ENCODE measurements at places on chromosomes 1 and 21.
A peak's percentile ranks its signal among the peaks of the same experiment; 100 is the strongest.

DNA sequence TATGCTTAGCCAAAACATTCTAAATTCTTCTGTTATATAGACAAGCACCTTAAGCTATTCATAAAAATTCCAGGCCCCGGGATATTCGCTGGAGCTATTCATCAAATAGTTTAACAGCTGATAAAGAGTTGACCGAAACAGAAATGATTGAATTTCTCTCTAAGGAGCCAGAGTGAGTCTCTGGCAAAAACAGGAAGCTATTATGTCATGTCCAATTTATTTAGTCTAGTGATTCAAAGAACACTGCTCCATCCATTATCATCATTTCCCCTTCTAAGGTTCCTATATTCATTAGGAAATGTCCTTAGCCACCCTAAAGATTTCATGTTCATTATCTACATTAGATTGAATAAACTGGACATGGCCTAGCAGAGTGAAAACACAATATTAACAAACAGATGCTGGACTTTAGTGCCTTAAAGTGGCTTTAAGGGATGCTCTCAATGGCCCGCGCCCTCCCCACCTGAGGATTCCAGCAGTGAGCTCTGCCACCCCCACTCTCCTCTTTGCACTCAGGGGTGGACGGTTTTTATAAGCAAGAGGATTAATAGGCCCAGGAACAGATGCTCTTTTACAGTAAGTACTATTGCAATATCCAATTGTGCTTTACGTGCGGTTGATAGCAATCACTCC lies 122.1 kb upstream of the RGS1 start:
- no peak for DNase-seq

DNA sequence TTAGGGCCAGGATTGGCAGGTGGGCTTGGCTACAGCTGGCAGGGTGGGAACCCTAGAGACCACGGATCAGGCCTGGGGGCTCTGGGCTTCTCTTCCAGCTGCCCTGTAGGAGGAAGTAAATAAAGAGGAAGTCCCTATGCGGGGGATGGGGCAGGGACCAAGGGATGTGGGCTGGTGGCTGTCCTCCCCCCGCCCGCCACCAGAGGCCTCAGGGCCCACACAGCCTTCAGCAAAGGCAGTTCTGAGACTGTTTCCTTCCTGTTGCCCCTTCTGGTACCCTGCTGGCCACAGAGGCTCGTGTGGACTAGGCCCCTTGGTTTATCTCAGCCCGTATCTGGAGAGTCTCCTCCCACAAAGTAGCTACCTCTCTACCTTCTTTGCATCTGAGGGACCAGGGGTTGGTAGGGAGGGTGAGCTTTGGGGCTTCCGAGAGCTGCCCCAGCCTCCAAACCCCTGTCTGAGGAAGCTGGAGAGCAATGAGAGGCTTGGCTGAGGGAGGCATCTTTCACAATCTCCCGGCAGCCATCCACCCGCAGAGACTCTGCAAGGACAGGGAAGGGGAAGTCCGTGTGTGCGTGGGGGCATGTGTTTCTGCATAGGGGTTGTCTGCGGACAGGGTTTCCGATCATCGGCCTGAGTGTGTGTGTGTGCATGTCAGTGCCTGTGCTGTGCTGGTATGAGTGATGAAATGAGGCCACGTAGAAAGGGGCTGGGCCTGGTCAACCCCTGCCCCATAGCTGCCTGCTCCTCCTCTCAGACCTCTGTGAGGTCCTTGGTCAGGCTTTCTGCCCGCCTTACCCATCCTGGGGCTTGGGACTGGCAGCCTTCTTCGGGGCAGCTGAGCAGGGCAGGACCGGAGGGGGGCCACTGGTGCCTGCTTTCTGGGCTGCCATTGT lies 12.5 kb downstream of the RPS6KA1 start:
- peak; percentile 81 for DNase-seq

GRCh38 chr1:112264553-112264952 lies 131.5 kb upstream of the CTTNBP2NL start:
- DNase-seq = no peak

- no peak for DNase-seq
Measured at GRCh38 chr1:225819346-225820192, 9.6 kb downstream of the EPHX1 start.

DNA sequence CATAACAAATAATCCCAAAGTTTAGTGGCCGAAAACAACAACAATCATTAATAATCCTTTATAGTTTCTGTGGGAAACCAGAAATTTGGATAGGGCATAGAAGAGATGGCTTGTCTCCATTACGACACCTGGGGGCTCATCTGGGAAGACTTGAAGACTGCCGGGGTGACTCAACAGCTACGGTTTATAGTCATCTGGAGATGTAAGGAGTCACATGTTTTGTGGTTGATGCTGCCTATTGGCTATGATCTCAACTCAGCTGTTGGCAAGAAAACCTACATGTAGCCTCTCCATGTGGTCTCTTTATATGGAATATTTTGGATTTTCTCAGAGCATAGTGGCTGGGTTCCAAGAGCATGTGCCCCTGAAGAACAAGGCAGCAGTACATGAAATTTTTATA lies 29.3 kb upstream of the TSPAN2 start:
- DNase-seq = no peak

GRCh38 chr1:202807451-202807925 lies 733 bp downstream of the KDM5B start:
- DNase-seq = peak; percentile 58

DNA sequence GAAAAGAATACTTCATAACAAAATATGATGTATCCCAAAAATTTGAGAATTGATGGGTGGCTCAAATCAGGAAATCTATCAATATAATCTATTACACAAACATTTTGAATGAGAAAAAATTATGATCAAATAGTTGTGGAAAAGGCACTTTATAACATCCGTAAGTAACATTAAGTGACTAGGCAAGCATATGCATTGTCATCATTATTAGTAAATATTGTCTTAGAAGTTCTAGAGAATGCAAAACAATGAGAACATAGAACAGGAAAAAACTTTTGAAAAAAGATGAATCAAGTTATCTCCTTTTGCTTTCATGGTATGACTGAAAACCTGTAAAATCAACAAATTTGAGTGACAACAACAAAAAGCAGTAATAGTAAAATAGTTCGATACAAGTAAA lies 42.9 kb downstream of the VCAM1 start:
- no peak for DNase-seq

GRCh38 chr1:41333146-41333784 lies 28.0 kb upstream of the FOXO6 start:
- peak; percentile 27 for DNase-seq

GRCh38 chr1:17559615-17560419 lies 20.3 kb downstream of the ARHGEF10L start:
- no peak for DNase-seq

- peak; percentile 78 for DNase-seq
Measured at GRCh38 chr1:161440312-161440894, 64.9 kb upstream of the FCGR2A start.

- no peak for DNase-seq
Measured at GRCh38 chr1:19160831-19161230, 49.2 kb downstream of the UBR4 start.

DNA sequence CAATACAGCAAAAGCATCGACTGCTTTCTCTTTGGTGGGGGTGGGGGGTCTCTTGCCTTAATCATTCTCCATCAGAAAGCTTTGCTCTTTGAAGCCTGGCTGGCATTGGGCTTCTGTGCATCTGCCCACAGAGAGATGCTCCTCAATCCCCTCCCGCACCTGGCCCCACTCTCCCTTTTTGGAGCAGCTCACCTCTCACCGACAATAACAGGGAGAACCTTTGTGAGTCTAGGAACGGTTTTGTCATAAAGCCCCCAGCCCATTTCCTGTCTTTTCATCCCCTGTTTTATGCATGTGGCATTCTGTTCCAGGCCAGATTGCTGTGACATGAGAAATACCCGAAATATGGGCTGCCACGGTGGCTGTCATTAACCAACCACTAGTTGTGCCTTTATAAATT lies 469.0 kb upstream of the VAMP3 start:
- DNase-seq = no peak

DNA sequence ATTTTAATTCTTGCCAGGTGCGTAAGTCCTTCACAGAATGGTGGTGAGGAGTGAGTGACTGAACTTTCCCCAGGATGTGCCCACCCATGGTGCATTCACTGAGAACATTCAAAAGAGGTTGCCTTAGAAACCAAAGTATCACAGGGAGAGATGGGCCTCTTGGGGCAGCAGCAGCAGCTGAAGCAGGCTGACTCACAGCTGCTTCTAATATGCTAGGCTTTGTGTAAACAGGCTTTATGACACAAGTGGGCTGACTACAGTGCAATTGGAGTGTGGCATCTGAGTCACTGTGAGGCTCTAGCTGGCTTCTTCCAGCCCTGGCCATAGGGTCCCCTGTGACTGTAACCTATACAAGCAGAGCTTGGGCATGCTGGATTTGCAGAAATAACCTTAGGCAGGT lies 12.6 kb downstream of the PIGP start:
- no peak for DNase-seq

- no peak for DNase-seq
Measured at GRCh38 chr1:29320156-29320940, 84.0 kb downstream of the PTPRU start.

DNA sequence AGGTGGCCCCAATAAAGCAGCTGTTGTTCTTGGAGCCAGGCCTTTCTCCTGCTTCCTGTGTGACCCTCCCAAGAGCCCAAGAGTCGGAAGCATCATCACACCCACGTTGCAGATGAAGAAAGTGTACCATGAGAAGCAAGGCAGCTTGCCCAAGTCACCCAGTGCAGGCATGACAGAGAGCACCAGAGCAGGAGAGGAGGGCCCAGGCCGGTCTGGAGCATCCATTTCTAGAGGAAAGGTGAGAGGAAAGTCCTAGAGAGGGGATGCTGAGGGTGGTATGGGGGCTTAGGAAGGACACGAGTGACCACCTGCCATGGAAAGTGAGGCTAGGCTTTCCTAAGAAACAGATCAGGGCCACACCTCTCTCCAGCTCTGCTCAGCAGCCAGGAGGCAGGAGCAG lies 47.0 kb downstream of the C1orf198 start:
- no peak for DNase-seq

GRCh38 chr1:68174738-68175113 lies 57.6 kb downstream of the WLS start:
- no peak for DNase-seq

DNA sequence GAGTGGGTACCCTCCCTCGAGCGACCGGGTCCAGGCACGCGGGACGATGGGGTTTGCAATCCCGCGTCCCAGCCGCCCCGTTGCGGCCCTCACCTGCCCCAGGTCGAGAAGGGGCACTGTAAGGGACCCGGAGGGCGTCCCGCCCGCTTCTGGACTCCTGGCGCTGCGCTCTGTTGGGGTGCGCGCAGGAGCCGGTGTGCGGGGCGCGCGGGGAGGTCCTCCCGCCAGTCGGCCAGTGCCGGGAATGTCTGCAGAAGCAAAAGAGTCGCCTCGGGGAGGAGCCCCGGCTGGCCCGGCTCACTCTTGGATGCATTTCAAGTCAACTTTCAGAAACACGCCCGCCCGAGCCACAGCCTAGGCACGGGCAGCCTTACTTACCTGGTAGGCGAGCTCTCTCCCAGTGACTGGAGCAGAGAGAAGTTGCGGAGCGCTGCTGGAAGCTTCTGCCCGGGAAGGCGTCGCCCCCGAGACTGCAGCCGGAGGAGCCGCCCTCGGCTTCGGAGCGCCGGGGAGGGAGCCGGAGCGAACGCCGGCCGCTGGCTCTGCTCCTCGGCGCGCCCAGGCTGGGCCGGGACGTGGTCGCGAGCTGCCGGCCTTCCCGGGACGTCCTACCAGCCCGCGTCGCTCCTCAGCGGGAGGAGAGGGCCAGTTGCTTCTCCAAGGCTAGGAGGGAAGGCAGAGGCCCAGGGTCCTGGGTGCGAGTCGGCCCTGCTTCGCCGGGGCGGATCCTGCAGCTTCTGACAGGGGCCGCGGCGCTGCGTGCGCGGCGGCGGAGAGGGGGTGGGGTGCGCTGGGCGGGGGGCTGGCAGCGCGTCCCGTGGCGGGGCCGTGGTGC lies at the start of gene LMX1A:
LMX1A (minus strand) TSS at position 739 of the 835 bp plus-strand sequence. CDS start 1,156 bp downstream, outside the sequence.
- DNase-seq = no peak

DNA sequence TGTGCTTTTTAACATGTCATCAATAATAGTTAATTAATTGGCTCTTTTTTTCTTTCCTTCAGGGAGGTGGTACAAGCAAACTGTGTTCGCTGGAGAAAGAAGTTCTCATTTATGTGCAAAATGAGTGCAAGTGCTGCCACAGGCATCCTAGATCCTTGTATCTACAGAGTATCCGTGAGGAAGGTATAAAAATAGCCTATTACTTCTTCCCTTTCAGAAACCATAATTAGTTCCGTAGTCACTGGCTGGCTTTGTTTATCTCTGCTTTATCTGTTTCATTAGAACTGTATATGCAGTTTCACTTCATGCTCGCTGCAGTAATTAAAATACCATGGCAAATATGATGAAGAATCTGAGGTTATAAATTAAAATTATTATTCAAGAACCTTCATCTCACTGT lies 40.6 kb downstream of the EEIG2 start:
- no peak for DNase-seq

DNA sequence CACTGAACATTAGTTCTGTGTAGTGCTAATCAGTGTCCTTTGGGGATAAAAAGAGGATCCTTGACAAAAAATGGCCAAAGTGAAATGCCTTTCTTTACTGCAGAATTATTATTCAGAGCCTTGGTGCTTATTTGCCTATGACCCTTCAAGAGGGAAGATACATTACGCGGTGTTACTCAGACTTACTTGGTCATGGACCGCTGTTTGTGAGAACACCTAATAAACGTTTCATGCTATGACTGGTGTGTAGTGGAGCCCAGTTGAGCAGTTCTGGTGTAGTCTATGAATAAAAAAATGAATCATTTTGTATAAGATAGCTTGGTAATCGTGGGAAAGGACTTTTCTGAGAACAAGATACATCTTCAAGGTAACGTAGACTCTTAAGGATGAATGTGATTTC lies 8.3 kb downstream of the NFYC start:
- no peak for DNase-seq

DNA sequence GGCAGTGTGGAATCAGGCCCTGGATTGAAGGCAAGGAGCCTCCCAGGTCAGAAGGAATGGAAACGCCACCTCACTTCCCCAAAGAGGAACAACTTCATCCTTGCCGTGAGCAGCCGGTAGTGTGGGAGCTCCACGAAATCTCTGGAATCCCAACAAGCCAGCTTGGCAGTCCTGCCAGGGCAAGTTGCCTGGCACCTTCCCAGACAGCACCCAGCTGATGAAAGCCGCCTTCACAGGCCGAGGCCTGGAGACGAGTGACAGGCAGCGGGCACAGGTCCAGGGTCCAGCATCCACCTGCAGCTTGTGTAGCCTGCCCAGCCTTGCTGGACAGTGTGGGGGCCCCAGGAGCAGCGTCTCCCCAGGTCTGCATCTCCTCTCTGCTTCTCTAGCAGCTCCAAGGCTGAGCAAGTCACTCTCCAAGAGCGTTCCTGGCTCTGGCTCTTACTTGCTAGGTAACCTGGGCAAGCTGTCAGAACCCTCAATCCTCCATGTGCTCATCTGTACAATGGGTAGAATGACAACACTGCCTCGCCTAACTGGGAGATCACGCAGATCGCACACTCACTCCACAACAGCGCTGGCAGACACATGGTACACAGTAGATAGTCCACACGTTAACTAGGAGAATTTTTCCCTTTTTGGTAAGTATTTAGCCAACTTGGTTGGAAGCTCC lies 43.0 kb downstream of the ACOT7 start:
- no peak for DNase-seq

DNA sequence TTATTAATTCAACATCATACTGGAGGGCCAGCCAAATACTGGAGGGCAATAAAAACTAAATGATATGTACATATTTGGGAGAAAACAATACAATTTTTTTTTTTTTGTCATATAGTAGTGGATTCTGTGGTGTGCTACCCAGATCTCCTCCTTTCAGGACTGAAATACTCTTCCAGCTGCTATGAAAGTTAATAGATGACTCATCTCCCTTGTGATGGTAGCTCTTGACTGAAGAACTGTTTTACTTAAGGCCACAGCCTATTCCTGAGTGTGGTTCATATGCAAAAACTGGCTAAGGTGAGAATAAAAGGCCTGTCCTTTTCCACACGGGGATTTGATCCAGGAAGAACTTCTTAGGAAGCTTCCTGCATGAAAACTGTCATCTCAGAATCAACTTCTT lies 307.9 kb downstream of the HLX start:
- DNase-seq = no peak

Measured in stimulated activated CD4-positive, alpha-beta T cell treated with anti-CD3 and anti-CD28 coated beads, Interleukin-2, amount 100 ng/mL, for 24 hours (primary cell).